Natural killer cell treated with Interleukin-12 subunit alpha and Interleukin-12 subunit beta and Interleukin-15 and Interleukin-18, amount 100 ng/mL, for 72 hours (primary cell): ENCODE measurements at places on chromosomes 2 and 18. TPM values are rescaled to one million over a fixed set of nuclear protein-coding genes. Genes with fewer than 3 reads are reported as not detected.

The CROCC2 gene
- total RNA-seq = not detected

The TPO gene
- not detected for total RNA-seq

DNA sequence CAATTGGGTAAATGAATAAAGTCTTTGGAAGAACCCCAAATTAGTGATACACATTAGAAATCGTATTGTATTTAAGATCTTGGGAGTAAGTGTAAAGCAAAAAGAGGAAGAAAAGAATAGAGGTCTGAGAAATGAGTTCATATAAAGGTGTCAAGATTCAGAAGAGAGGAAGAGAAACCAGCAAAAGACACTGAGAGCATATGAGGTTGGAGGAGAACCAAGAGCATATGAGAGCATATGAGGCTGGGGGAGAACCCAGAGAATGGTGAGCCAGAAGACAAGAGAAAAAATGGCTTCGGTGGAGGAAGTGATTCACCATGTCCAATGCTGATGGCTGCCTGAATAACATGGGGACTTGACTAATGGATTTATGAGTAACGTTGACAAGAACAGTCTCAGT lies 620.1 kb upstream of the GCFC2 start:
- no peak for DNase-seq
- peaks cover 10% of the 10 kb centered on the region for H3K36me3 ChIP-seq
- H3K4me3 ChIP-seq = no peak overlapping the region
- no peaks in the 10 kb centered on the region for H3K27me3 ChIP-seq
- no peak overlapping the region for H3K27ac ChIP-seq

DNA sequence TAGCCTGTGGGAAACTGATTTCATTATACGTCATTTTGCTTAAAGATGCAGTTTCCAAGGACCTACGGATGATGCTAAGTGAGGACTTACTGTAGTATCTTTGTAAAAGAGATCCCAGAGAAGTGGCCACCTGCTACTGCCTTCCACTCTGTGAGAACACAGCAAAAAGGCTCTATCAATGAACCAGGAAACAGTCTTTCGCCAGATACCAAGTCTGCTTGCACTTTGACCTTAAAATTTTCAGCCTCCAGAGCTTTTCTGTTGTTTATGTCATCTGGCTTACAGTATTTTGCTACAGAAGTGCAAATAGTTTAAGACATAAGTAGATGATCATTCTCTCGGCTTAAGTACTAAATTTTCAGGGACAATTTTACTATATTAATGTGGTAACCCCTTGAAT lies 847.9 kb upstream of the CHAC2 start:
- H3K27ac ChIP-seq = no peak overlapping the region
- H3K4me1 ChIP-seq = no peaks in the 10 kb centered on the region
- no peak overlapping the region for H3K4me3 ChIP-seq
- H3K27me3 ChIP-seq = no peaks in the 10 kb centered on the region
- no peak for DNase-seq

GRCh38 chr2:113755835-113756354 lies 547 bp downstream of the SLC35F5 start:
- peak overlapping the region; percentile 79 for H3K27ac ChIP-seq
- H3K4me3 ChIP-seq = peak overlapping the region; percentile 92
- H3K27me3 ChIP-seq = no peaks in the 10 kb centered on the region
- H3K36me3 ChIP-seq = peaks cover 8% of the 10 kb centered on the region

- no peak for DNase-seq
- no peaks in the 10 kb centered on the region for H3K36me3 ChIP-seq
- no peak overlapping the region for H3K27ac ChIP-seq
- no peak overlapping the region for H3K4me3 ChIP-seq
Observed at GRCh38 chr18:32763293-32763692, 9.5 kb downstream of the KLHL14 start.
